Activated CD8-positive, alpha-beta memory T cell treated with anti-CD3 and anti-CD28 coated beads for 1 hour (primary cell): ENCODE measurements at places on chromosomes 13 and 19.
A peak's percentile ranks its signal among the peaks of the same experiment; 100 is the strongest.

DNA sequence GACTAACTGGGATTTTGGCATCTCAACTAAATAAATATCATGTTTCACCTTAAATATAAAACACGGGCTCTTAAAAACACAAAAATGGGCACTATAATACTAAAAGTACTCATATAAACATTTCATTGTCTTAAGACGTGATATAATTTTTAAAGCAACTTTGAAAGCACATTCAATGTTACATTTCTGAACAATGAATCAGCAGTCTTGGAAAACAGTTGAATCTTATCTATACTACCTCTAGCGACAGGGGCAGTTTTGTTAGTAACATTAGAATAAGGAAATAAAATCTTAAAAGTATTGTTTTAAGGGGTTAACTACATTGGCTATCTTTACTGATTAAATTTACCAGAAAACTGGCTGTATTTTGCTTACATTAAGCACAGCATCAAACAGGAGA, 156.9 kb downstream of the UGGT2 start:
- DNase-seq: no peak

GRCh38 chr13:44267980-44268379, 105.6 kb upstream of the SERP2 start:
- no peak for DNase-seq

DNA sequence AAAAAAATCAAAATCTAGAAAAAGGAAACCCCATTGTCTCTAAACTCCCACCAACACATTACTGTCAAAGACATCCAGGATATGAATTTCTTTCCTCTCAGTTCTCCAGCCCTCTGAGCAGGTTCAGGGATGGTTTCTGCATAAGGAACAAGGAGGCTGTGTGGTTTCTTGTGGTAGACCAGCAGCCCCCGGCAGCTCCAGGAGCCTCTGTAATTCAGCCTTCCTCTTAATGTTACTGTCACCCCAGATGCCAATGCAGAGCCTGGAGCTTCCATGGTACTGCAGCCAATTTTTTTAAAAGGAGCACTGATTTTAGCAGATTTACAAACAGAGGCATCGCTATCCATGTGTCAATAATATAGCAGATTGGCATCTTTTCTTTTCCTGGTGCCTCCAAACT, 100.6 kb upstream of the FAM216B start:
- no peak for DNase-seq

DNA sequence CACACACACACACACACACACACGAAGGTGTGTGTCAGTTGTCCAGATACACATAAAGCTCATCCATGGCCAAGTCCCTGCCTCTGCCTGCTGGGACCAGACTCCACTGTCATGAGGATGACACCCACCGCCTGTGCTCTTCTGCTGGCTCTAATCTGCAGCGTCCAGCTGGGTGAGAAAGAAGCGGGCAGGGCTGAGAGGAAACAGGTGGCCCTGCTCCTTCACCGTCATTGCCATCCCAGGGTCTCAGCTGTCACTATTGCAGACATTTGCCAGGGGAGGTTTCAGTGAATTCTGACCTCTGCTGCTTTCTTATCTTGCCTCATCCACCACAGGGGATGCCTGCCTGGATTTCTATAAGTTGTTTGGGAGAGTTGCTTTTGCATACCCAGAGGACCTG, 31.4 kb downstream of the SCGB2B2 start:
- DNase-seq: no peak

DNA sequence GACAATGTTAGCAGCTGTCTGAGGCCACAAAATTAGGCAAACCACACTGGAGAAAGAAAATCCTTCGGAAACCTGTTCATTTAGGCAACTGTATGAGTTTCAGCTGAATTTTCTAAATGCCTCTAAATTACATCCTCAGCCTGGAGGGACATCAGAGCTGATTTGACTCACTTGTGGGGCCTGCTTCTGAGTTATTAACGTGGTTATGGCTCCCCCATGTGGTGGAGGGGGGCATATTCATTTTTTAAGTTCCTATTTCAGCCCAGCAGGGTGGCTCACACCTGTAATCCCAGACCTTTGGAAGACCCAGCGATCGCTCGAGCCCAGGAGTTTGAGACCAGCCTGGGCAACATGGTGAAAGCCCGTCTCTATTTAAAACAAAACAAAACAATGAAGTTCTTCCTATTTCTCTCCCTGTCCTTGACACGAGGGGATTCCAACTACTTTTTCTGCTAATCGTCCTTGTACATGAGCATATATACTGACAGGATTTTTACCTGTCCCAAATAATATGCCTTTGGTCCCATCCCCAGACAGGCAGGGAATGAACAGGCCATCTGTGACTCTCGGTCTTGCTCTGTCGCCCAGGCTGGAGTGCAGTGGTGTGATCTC, 31.5 kb upstream of the HIF3A start:
- peak; percentile 44 for DNase-seq

GRCh38 chr19:44866664-44867063, 20.6 kb downstream of the NECTIN2 start:
- no peak for DNase-seq

- no peak for DNase-seq
Observed at GRCh38 chr19:46021531-46022041, 1.3 kb downstream of the PGLYRP1 start.

- no peak for DNase-seq
Observed at GRCh38 chr13:33176526-33176925, 109.0 kb downstream of the STARD13 start.

- no peak for DNase-seq
Observed at GRCh38 chr13:52739468-52740071, at the start of gene CNMD. CNMD (minus strand) TSS chr13:52739820; CDS start chr13:52739701, 119 bp downstream.

GRCh38 chr19:17303940-17304267, 679 bp upstream of the ABHD8 start:
- no peak for DNase-seq

DNA sequence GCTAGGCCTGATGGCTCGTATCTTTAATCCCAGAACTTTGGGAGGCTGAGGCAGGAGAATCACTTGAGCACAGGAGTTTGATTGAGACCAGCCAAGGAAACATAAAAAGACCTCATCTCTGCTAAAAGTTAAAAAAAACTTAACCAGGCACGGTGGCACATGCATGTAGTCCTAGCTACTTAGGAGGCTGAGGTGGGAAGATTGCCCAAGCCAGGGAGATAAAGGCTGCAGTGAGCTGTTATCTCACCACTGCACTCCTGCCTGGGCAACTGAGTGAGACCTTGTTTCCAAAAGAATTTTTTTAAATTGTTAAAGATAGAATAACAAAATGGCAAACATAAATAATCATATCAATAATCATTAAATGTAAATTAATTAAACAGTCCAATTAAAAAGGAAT, 365.8 kb downstream of the MTUS2 start:
- no peak for DNase-seq

- no peak for DNase-seq
Observed at GRCh38 chr13:73544175-73544574, 485.4 kb downstream of the KLF5 start.

DNA sequence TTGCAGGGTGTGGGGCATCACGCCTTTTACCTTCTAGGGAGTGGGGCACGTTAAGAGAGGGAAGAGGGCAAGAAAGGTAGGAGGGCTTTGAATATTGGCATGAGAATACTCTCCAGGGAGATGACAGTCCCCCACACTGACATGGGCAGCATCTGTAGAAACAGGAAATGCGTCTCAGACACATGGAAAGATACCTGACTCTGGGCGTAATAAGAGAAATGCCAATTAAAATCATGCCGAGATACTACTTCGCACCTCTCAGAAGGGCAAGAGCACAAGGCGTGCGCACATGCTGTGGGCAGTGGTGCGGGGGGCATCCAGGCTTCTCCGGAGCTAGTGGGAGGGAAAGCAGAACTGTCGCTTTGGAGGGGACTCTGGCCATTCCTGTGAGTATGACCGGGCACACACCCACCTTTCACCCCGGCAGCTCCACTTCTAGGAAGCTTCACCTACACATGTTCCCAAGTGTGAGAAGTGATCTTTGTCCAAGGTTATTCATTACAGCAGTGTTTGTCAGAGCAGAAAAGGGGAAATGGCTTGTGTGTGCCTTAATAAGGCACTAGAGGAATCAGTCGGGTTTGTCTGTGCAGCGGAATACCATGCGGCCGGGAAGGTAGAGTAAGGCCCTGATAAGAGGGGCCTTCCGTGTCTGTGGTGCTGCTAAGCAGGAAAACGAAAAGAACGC, 99.5 kb downstream of the SIPA1L3 start:
- DNase-seq: no peak

DNA sequence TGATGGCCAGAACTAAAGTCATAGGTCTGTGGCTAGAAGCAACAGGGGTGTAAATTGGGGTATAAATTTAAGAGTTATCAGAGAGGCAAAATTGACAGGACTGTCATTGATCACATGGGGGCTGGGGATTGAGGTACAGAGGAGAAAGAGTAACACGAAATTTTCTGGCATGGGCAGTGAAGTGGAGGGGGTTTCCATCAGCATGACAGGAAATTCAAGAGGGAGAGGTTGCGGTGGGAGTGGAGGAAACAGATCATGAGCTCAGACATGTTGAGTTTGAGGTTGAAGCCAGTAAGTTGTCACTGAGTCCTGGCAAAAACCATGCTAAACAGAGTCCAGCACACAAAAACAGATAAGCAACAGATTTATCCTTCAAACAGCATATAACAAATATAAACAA, 192.1 kb upstream of the TSC22D1 start:
- no peak for DNase-seq
